ENCODE measurements at places on chromosomes 13 and 19. TPM values are rescaled to one million over a fixed set of nuclear protein-coding genes. Genes with fewer than 3 reads are reported as not detected.

CCDC61 gene
- total RNA-seq = 6.0 TPM

NFKBIB gene
- total RNA-seq = 17.9 TPM

C1QTNF9B gene
- total RNA-seq = not detected

LILRB3 gene
- not detected for total RNA-seq

RNF17 gene
- not detected for total RNA-seq

Data from thoracic aorta endothelial cell (primary cell).